ENCODE measurements at places on chromosomes 12 and 14.
A peak's percentile ranks its signal among the peaks of the same experiment; 100 is the strongest.

- peak; percentile 65 for DNase-seq
These were observed at the start of gene GALNT6 for GRCh38 chr12:51391283-51392123. GALNT6 (minus strand) TSS chr12:51391406; CDS start chr12:51379781, 11,625 bp downstream.

- DNase-seq: no peak
These were observed 87.7 kb downstream of the PTPRB start for GRCh38 chr12:70549340-70550179.

DNA sequence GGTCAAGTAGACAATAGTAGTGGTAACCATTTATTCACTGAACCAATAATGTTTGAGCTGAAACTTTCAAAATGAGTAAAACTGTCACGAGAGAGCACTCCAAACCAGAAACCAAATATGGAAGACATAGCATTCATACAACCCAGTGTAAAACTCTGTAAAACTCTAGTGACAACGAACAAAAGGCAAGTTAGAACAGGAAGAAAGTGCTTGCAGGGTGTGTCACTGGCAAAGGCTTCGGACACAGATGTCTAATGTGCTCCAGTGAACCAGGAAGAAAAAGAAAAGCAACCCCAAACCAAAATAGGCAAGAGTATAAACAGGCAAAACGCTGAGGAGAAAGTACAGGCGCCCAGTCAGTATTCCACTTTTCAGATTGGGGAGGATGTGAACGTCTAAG, 79.3 kb upstream of the FZD10 start:
- no peak for DNase-seq

DNA sequence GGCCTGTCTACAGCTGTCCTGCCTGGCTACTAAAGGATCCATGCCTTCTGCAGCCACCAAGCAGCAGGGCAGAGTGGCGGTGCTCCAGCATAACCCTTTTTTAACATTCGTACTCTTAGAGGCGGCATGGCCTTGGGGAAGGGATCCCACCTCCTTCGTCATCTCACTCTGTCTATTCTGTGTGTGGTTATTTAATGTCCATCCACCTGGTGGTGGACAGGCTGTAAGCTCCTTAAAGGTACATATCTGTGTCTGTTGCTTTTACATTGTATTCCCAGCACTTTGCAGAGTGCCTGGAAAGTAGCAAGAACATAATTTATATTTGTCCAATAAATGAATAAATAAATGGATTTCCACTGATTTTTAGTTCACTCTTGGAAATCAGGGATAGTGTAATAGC, 15.7 kb upstream of the ACOT1 start:
- DNase-seq: no peak

- DNase-seq: no peak
These were observed 68.4 kb upstream of the PTGR2 start for GRCh38 chr14:73783107-73783727.

GRCh38 chr14:83744224-83744623, 1785.7 kb upstream of the FLRT2 start:
- no peak for DNase-seq

- no peak for DNase-seq
These were observed 116.4 kb downstream of the PPHLN1 start for GRCh38 chr12:42442311-42442759.

DNA sequence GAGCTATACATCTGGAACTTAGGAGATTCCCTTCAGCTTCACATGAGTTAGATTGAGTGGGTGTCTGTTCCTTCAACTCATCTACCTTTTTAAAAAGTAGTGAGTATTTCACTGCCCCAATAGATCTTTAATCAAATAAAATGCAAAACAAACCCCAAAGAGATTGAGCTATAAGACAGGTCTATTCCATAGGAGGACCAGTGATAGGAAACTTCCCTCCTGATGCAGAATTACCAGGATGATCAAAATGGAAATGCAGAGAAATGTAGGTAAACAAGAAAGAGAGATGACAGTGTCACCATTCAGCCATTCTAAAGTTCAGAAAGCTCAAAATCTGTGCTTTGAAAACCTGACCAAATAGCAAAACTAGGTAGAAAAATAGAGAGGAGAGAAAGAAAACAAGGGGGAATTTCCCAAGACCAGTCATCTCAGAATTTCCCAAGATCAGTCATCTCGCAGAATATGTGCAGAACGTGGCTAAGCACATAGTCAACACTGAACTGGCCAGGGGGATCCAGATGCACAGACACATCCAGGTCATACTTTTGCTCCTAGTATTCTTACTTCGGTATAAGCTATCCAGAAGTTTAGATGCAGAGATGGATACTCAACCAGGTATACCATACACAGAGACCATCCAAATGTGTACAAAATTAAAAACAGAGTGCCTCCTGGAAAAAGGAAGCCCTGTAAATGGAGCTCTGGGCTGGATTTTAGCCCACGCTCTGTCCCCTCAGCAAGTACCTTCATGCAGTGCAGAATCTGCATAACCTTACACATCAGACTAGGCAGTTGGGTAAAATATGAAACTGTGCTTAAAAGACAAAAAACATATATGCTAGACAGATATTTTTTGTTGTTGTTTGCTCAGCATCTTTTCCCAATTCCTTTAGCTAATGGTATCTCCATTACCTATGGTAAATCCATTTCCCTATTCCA, 27.4 kb downstream of the SLC41A2 start:
- no peak for DNase-seq

DNA sequence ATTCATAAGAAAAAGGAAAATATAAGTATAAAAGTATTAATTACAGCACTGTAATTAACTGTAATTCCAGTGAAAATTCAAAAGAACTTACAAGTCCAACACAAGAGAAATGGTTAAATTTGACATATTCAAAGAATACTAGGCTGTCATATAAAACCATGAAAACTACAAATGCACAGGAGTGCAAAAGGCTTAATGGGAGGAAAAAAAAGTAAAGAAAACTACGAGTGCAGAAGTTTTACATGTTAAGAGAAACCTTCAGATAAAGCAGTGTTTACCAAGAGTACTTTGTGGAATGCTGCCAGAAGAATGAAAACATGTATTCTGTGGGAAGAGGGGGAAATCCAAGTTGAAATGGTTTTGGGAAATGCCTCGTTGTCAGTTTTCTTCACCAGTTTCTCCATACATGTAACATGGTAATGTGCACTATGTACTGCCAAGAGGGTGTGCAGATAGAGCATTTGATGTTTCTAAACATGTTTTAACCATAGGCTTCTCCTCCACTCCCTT, 9.1 kb downstream of the HEATR5A start:
- DNase-seq: no peak

DNA sequence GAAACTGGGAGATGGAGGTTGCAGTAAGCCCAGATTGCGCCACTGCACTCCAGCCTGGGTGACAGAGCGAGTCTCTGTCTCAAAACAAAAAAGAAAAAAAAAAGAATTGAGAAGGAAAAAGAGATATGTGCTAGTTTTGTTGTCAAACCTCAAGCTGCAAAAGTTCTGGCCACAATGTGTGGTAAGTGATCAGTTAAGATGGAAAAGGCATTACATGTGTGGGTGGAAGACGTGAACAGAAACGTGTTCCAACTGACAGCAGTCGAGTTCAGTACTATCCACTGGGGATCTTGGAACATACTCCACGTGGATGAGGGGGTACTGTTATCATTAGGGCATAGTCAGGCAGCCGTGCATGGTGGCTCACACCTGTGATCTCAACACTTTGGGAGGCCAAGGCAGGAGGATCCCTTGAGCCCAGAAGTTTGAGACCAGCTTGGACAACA, 17.3 kb downstream of the GPR68 start:
- no peak for DNase-seq

- peak; percentile 59 for DNase-seq
These were observed 82.4 kb downstream of the ARF6 start for GRCh38 chr14:49975276-49975675.

GRCh38 chr12:67593461-67594330, 54.8 kb upstream of the DYRK2 start:
- no peak for DNase-seq

DNA sequence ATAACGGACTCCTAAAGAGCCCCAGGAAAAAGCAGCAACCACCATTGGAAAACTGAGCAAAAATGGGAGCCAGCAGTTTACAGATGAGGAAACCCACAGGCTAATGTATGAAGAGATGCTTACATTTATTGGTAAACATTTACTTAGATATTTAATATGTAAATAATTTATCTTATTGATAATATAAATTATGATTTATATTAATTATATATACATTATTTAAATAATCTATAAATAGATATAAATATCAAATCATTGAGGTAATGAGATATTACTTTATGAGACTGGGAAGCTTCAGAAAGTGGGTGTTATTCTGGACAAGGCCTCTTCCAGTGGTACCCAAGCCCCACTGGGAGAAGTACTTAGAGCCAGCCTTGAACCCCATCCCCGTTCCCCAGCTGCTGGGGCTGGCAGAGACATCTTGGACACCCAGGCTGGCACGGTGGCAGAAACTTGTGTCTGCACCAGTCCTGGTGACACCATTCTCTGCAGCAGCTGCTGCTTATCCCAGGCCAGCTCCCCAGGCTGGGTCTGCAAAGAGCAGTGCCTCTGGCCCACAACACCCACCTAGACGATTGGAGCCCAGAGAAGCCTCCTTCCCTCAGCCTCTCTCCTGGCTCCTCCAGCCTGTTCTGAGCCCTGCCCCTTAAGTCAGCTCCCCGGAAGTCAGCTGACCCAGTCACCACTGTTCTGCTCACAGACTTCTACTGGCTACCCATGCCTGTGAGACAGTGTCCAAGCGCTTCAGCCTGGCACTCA, 25.9 kb downstream of the ISCA2 start:
- peak; percentile 24 for DNase-seq

DNA sequence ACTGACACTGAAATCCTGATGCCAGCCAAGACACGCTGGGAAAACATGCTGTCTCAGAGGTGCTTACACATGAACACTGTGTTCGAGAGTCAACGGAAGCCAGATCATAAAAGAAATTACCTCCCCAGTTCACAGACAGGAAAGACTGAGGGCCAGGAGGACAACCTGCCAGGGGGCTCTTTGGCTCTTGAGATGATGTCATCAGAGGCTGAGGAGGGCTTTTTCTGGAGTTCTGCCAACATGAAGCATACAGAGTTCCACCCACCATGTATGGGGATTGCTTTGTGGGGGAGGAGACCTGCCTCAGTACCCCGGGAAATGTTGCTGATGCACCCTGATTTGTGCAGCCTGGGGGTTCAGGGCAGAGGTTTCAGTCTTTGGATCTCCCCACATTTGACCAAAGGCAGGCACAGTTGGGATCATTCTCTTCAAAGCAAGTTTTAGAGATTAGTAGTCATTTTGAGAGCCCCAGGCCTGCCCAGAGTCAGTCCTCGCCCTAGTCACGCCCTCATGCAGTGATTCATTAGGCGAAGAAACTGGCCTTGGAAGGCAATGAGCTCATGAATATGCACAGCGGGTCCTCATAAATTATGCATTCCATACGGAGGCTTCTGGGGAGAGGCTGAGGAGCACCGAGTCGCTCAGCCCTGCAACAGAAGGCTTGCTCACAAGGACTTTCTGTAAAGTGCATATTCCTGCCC, 34.9 kb upstream of the EML1 start:
- peak; percentile 76 for DNase-seq

DNA sequence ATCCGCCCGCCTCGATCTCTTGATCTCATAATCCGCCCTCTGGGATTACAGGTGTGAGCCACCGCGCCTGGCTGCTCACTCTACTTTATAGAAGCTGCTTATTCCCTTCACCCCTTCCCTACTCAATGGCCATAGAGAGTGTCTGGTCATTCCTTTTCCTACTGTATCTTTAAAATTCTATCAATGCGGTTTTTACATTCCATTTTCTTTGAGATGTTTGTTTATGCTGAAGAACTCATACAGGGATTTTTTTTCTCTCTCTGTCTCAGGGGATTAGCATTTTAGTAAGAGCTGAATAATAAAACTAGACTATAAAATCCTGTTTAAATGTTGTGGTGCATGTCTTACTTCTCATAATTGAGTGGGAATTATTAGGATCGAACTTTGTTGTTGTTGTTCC, 218.6 kb upstream of the FOXN3 start:
- no peak for DNase-seq

DNA sequence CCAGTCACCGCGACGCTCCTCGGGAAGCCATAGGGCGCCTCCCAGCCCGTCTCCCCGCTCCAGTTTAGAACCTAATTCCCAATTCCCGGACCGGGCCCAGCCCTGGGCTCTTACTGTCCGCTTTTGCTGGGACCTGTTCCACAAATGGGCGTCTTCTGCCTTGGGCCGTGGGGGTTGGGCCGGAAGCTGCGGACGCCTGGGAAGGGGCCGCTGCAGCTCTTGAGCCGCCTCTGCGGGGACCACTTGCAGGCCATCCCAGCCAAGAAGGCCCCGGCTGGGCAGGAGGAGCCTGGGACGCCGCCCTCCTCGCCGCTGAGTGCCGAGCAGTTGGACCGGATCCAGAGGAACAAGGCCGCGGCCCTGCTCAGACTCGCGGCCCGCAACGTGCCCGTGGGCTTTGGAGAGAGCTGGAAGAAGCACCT, 797 bp downstream of the UNG start:
- peak; percentile 61 for DNase-seq

Data from AG08396 (cell line).